ENCODE measurements at places on chromosomes 11 and 22. TPM values are rescaled to one million over a fixed set of nuclear protein-coding genes. Genes with fewer than 3 reads are reported as not detected.

- no peak for DNase-seq
Observed at GRCh38 chr11:47179655-47179991, 2.9 kb upstream of the ARFGAP2 start.

- DNase-seq: peak; percentile 49
Observed at GRCh38 chr22:50367778-50368500, 24.8 kb downstream of the PPP6R2 start.

DNA sequence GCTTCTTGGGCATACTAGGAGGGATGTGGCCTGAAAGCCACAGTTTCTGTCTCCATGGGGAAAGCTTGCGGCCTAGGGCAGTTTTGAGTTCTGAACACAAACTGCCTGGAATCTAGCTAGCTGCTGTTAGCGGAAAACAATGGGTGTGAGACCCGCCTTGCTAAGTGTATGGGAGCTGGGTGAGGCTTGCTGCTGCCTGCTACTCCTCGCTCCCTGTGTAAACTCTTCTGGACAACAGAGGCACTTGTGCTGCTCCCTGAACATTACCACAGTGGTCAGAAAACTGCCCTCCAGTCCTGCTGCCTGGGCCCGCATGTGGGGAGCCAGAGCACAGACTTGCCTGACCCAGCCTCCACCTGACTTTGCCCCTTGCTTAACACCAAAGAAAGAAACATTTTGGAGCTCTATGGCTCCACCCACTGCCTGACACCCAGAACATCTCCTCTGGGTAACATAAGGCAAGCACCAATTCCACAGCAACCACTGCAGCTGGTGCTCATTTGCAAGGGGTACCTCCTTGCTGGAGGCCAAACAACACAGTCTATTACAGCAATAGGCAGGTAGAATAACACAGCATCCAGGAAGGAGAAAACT, 766.3 kb upstream of the RAG2 start:
- DNase-seq: no peak

- no peak for DNase-seq
Observed at GRCh38 chr11:125275905-125276618, 111.5 kb downstream of the PKNOX2 start.

DNA sequence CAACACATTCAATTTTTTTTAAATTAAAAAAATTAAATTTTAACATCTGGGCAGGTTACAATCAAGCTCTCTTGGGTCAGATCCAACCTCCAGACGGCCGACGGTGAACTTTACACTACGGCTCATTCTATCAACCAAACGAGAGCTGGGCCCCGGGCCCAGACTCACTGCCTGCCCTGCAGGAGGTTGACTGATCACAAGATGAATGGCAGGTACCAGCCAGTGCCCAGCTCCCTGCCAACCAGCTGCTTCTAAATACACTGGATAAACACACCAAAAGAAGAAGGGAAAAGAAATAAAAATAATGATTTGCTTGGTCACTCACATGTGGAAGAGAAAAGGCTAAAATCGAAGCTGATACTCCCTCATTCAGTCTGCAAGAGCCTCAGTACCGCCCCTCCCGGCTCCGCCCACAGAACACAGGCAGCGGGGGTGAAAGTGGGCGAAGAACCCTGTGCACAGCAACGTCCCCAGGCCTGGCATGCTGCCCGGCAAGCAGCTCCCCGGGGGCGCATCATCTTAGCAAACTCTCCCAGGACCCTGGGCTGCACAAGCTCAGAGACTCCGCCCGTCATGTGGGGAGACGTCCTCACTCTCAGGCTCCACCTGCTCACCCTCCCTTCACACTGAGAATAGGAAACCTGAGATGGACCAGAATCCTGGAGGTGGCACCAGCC, 303.4 kb downstream of the SHANK2 start:
- no peak for DNase-seq

GRCh38 chr22:45540122-45540521, 37.4 kb downstream of the FBLN1 start:
- no peak for DNase-seq

- no peak for DNase-seq
Observed at GRCh38 chr11:99739464-99740089, 718.8 kb downstream of the CNTN5 start.

GRCh38 chr11:77049026-77049425, 14.8 kb downstream of the B3GNT6 start:
- DNase-seq: no peak

- DNase-seq: no peak
Observed at GRCh38 chr11:87263979-87264378, 226.2 kb downstream of the TMEM135 start.

GRCh38 chr11:126048197-126048596, 14.5 kb downstream of the CDON start:
- DNase-seq: no peak

- DNase-seq: no peak
Observed at GRCh38 chr11:131925829-131926228, 555.4 kb downstream of the NTM start.

- no peak for DNase-seq
Observed at GRCh38 chr22:28703436-28703835, 23.8 kb upstream of the TTC28 start.

DNA sequence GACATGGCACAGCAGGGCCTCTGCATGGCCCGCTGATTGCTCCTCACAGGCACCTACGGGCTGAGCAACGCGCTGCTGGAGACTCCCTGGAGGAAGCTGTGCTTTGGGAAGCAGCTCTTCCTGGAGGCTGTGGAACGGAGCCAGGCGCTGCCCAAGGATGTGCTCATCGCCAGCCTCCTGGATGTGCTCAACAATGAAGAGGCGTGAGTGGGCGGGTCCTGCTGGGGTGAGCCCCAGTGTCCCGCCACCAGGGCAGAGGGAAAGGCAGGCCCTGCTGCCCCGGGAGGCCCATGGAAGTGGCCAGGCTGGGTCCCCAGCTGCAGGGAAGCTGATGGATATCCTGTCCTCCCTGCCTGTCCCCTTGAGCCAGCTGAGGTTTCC, 18.6 kb upstream of the DGCR8 start:
- no peak for DNase-seq

- DNase-seq: no peak
Observed at GRCh38 chr11:110297726-110298300, 1.4 kb upstream of the RDX start.

GRCh38 chr11:67530282-67530592, 7.0 kb upstream of the CABP2 start:
- DNase-seq: no peak

DNA sequence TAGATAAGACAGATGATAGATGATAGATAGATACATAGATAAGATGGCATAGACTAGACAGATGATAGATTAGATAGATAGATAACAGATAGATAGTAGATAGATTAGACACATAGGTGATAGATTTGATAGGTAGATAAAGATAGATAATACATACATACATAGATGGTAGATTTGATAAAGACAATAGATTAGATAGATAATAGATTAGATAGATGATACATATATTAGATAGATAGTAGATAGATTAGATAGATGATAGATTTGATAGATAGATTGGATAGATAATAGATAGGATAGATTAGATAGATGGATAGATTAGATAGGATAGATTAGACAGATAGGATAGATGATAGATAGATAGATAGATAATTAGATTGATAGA, 327.6 kb downstream of the BRD1 start:
- DNase-seq: no peak

GRCh38 chr11:35354644-35355043, 64.7 kb downstream of the SLC1A2 start:
- peak; percentile 32 for DNase-seq

DNA sequence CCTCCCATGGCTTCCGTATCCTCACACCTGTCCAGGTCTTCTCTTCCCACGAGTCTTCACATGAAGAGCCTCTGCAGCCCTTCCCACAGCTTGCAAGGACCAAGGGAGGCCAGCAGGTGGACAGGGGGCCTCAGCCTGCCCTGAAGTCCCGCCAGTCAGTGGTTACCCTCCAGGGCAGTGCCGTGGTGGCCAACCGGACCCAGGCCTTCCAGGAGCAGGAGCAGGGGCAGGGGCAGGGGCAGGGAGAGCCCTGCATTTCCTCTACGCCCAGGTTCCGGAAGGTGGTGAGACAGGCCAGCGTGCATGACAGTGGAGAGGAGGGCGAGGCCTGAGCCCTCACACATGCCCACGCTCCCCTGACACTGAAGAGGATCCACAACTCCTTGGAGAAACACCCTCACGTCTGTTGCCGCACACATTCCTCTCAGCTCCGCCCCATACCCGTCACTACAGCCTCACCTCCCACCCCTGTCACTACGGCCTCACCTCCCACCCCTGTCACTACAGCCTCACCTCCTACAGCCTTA, 8.3 kb downstream of the SSH3 start:
- peak; percentile 7 for DNase-seq

DNA sequence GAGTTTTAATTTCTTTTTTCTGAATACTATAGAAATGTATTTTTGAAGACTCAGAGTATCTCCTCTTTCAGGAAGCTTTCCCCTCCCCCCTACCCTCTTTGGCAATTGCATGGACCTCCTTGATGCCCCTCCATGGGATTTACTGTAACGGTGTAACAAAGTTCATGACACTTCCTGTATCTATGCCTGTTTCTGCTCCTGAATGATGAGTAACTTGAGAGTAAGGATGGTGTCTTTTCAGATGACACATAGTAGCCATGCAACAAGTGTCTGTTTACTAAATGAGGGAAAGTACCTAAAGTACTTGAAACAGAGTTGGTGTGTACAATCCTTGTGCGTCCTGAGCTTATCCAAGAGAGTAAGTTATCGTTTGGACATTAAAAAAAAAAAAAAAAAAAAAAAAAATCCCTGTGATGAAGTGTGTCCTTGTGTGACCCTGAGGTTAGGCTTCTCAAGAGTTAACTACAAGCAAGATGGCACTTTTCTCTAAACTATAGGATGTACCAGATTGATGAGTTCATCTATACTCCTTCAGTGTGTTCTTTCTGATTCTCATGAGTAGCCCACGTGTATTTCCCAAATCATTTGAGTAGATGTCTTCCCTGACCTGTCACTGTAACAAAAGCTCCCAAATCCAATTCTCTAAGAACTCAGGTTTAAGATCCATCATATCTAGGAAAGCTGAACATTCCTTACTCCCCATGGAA, 7.4 kb downstream of the ETS1 start:
- DNase-seq: no peak

DNA sequence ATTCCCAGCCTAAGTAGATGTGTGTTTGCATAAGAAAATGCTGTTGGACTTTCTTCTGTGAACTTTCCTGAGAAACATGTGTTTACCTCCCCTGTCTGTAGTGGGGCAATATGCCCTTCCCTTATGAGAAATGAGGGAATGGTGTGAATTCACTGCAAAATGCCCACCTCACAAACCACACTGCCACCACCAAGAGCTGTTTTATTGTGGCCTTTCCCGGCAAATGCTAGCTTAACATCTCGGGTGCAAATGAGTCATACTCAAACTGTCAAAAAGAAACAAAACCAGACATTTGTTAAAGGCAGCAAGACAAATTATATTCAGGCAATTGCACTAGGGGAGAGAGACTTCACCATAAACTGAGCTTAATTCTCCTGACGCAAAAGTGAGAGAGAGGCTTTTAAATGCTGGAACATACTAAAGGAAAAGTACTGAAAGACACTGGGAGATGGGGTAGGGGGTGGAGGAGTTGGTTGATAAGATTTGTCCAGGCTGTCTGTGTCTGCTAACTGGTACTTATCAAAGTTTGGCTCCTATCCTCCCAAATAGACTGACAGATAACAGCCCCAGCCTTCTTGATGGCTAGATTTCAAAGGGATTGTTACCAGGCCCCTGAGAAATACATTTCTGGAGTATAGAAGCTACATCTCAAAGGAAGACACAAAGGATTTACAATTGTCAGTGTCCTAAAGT, 70.9 kb upstream of the OR5AK2 start:
- DNase-seq: no peak

- DNase-seq: no peak
Observed at GRCh38 chr11:70510571-70510970, 112.2 kb downstream of the CTTN start.

DNA sequence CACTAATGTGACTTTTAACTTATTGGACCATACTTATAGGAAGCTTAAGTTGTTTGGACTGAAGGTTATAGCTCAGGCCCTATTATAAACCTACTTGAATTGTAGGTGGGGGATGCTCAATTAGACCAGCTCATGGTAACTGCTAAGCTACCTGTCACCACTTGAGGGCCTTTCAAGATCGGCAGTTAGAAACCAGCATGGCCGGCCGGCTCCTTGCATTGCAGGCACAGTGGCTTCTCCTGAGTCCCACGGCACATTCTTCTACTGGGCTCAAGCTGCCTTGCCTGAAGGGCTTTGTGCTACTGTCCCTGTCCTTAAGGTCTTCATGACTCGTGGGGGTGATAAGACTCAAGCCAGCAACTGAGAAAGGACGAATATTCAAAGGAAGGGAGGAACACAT, 70.8 kb downstream of the TBC1D22A start:
- DNase-seq: no peak

DNA sequence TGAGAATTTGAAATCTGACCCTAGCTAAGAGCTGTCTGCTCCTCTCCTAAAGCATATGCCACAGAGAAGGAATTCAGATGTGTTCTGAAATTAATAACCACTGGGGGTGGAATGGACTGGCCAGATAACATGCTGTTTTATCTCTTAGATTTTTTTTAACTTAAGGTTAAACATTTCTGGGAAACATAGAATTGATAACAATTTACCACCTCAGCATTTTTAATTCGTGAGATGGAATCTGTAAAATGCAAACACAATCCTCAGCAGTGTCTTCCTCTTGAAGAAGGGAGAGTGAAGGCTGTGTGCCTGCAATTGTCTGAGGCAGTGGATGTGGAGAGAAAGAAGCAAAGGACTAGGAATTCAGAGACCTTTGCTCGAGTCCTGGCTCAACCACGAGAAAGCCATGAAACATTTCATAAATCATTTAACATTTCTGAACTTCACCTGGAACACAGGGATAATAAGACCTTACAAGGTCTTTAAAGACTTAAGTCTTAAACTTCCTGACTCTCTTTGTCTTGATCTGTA, at the start of gene SLC5A12:
TSS of gene SLC5A12 (minus strand) at position 113 of the 528 bp plus-strand sequence. CDS start 346 bp downstream, outside the sequence.
- DNase-seq: no peak

DNA sequence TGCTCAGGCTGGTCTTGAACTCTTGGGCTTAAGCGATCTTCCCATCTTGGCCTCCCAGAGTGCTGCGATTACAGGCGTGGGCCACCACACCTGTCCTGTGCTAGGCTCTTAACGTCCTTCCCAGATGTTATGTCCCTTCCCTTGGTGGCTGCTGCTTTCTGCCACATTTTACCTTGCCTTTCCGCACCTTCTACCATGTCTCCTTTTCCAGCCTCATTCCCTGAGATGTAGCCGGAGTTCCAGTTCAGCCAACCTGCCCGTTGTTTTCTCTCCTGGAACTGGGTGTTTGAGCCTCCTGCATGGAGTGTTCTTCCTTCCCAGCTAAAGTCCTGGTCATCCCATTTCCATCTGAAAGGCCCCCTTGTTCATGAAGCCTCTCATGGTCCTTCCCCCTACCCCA, 95.3 kb downstream of the PTPRJ start:
- DNase-seq: no peak

GRCh38 chr11:97454988-97455387, 1065.2 kb downstream of the JRKL start:
- DNase-seq: no peak

OR4C13 gene
- not detected for total RNA-seq

JAML gene
- total RNA-seq: 4.0 TPM

TRIM49 gene
- not detected for total RNA-seq

SHANK3 gene
- 143 TPM for total RNA-seq

SMDT1 gene
- total RNA-seq: 82.7 TPM

PTDSS2 gene
- 55.5 TPM for total RNA-seq

P2RX3 gene
- not detected for total RNA-seq

SYT8 gene
- not detected for total RNA-seq

OPCML gene
- 177 TPM for total RNA-seq

VPREB3 gene
- total RNA-seq: 3.0 TPM

CENATAC gene
- 67.3 TPM for total RNA-seq

RASL10A gene
- 25.1 TPM for total RNA-seq

RIMBP3C gene
- not detected for total RNA-seq

RBMXL2 gene
- not detected for total RNA-seq

All from dorsolateral prefrontal cortex (tissue), 122 donors.